ENCODE measurements at places on chromosomes 3 and 15.

- no peak for DNase-seq
Measured at GRCh38 chr15:52005748-52006701, 13.0 kb upstream of the MAPK6 start.

- DNase-seq = no peak
Measured at GRCh38 chr15:87817553-87817952, 439.0 kb downstream of the NTRK3 start.

- DNase-seq = no peak
Measured at GRCh38 chr15:28907338-28907960, 21.7 kb downstream of the APBA2 start.

GRCh38 chr3:100087198-100087597, 27.1 kb downstream of the FILIP1L start:
- DNase-seq = no peak

DNA sequence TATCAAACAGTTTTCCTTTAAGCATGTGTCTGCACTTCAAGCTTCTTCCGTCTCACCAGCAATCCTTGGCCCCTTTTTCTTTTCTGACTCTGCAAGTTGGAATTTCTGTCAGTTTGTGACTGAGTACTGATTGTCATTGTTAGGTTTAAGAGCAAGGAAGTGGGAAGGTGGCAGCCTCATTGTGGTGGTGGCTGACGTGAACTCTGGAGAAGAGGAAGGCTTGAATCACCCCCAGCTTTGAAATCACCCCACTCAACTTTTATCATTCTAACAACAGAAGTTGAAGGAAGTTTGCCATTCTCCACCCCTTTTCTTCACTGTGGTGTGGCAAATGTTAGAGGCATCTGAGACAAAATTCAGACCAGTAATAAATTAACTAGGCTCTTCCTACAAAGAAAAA, 231.6 kb upstream of the AGTR1 start:
- no peak for DNase-seq

- DNase-seq = no peak
Measured at GRCh38 chr3:196757876-196758739, 18.5 kb downstream of the PAK2 start.

DNA sequence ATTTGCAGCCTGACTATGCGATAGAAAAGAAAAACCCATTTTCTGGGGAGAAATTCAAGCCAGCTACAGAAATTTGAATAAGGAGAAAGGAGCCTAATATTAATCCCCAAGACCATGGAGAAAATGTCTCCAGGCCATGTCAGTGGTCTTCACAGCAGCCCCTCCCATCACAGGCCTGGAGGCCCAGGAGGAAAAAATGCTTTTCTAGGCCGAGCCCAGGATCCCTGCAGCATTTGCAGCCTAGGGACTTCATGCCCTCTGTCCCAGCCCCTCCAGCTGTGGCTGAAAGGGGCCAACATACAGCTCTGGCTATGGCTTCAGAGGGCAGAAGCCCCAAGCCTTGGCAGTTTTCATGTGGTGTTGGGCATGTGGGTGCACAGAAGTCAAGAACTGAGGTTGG, 26.3 kb downstream of the ARRDC4 start:
- no peak for DNase-seq

DNA sequence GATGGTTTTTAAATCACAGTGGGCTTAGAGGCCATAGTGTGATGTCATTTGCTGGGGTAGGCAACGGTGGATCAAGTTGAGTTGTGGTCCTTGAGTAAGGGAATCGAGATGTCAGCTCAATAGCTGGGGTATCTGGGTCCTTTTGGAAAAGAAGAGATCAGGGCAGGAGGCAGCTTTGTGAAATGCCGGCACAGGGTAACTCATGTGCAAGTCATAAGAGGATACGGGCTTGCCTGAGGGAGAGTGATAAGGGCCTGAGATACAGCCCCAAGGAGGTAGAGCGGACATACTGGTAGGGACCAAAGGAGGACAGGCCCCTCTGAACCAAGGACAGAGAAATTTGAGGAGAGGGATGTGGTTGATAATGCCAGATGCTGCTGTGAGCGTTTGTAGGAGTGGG, 4.2 kb upstream of the FAM131A start:
- no peak for DNase-seq

DNA sequence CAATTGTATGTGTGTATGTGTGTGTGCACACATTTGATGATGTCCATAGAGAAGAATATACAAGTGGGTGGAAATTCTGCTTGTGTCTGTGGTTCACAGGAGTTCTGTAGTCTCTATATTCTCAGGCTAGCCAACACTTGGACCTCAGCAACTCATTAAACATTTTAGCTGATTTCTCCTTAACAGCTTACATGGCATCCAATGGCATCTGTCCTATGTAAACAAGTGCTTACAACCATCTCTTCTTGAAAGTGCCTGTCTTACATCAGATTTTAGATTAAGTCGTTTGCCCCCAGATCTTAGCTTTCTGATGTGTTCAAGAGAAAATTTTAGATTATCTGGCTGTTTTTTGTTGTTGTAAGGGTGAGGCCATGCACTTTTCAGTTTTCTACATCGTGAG, 29.0 kb downstream of the ZNF662 start:
- DNase-seq = no peak

GRCh38 chr3:179768080-179768479, 115.2 kb downstream of the USP13 start:
- DNase-seq = no peak

DNA sequence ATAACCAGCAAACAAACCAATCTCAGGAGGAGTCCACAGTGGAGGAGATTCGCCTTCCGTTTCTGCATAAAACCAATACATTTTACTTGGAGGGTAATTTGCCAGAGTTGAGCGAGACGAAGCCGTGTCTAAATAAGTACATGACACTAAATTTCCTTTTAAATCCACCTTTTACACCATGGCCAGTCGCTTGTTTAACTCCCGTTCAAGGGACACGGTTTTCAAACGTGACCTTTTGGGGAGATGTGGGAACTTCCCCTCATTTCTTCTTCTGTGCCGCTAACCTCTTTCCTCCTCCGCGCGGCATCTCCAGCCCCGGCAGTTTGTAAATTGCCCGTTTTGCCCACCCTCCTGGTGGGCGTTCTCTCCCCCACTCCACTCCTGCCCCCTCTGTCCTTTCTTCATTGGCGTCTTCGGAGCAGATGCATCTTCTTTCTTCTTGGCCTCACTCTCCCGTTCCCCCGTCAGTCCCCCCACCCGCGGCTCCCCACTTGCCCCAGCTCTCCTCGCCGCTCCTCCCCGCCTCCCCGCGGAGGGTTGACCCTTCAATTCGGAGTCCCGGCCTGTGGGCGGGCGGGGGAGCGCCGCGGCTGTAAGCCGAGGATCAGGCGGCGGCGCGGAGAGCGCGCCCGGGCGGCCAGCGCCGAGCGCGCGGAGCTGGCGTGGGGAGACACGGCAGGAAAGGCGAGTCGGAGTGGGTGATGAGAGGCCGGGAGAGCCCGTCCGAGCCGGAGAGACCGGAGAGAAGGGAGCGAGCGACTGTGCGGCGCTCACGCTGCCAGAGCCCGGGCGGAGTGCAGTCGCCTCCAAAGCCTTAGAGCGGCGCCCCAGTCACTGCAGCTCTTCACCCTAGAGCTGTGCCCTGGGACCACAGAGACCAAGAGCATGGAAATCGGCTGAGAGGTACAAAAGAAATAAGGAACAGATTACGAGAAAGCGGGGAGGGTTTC, at the start of gene NLGN1:
Gene NLGN1 (plus strand): TSS at position 584 of the 950 bp plus-strand sequence.
- DNase-seq = no peak

DNA sequence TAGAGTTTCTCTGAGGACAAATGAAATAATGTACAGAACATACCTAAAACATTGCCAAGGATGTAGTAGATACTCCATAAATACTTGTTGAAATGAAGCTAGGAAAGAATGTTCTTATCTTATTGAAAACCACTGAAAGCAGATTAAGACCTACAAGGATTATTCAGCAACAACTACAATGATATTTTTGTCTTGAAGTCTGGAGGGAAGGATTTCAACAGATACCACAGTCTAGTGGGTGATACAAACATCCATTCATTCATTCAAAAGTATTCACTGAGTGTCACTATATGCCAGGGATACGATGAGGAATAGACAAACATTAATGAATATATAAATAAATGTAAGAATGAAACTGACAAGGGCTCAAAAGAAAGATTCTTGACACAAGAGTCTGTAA, 74.7 kb upstream of the THBS1 start:
- DNase-seq = no peak

Measured in stimulated activated CD8-positive, alpha-beta memory T cell treated with anti-CD3 and anti-CD28 coated beads, Interleukin-4, amount 100 ng/mL, for 4 hours (primary cell).